ENCODE measurements at places on chromosomes 11 and 22.
A peak's percentile ranks its signal among the peaks of the same experiment; 100 is the strongest.

DNA sequence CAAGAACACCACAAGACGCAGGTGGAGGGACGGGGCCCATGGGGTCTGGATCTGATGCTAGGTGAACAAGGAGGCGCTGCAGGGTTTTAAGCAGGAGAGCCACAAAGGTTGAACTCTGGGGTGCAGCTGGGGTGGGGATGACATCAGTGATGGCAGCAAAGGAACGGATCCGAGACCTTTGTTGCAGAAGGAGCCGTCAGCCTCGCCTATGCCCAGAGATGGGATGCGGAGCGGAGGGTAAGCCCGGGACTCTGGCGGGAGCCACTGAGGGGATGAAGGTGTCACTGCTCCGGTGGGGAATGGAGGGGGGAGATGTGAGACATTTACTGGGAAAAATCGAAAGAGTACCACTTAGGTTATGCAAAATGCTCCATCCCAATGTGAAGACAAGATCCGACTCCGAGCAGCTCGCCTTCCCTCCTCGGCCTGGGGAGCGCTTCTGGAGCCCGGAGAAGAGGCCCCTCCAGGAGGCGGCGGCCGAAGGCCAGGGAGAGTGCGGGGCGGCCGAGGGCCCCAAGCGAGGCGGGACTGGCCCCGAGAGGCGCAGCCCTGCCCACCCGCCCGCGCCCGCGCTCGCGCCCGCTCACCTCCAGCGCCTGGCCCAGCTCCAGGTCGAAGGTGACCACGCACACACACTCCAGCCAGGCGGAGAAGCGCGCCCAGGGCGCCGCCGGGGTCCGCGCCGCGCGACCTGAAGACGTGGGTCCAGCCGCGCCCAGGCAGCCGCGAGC is 422 bp downstream of the DENND6B start:
- no peak overlapping the region for H3K27ac ChIP-seq
- H3K4me1 ChIP-seq = peaks cover 27% of the 10 kb centered on the region
- DNase-seq = no peak
- no peaks in the 10 kb centered on the region for H3K36me3 ChIP-seq
- peak overlapping the region; percentile 69 for H3K4me3 ChIP-seq

GRCh38 chr11:16278273-16278672 is 78.1 kb downstream of the SOX6 start:
- no peak overlapping the region for H3K4me3 ChIP-seq
- no peaks in the 10 kb centered on the region for H3K27me3 ChIP-seq
- DNase-seq = no peak
- H3K4me1 ChIP-seq = no peaks in the 10 kb centered on the region
- no peaks in the 10 kb centered on the region for H3K36me3 ChIP-seq

- H3K4me1 ChIP-seq = peaks cover 14% of the 10 kb centered on the region
- H3K27ac ChIP-seq = no peak overlapping the region
- peak; percentile 42 for DNase-seq
- no peaks in the 10 kb centered on the region for H3K36me3 ChIP-seq
Measured at GRCh38 chr11:119755356-119756071, 26.5 kb upstream of the NECTIN1 start.

GRCh38 chr11:131186629-131187101 is 183.8 kb upstream of the NTM start:
- H3K4me1 ChIP-seq = no peaks in the 10 kb centered on the region
- H3K36me3 ChIP-seq = no peaks in the 10 kb centered on the region
- H3K4me3 ChIP-seq = no peak overlapping the region
- no peaks in the 10 kb centered on the region for H3K27me3 ChIP-seq

DNA sequence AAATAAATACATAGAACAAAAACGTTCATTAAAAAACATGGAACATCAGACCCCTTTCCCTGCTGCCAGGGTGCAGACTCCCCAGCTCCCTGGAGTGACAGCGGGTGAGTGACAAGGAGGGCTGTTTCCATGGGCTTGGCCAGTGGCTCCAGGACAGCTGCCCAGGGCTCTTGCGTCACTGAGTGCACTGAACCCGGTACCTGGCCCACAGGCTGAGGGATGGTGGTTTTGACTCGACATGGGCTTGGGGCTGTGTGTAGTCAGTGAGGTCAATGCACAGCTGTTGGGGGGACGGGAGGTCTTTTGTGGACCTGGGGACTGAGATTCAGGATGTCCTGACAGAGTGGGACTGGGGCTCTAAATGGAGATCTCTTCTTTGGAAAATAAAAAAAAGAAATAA is 142.1 kb upstream of the B3GAT1 start:
- no peaks in the 10 kb centered on the region for H3K27me3 ChIP-seq
- H3K4me1 ChIP-seq = no peaks in the 10 kb centered on the region
- H3K4me3 ChIP-seq = no peak overlapping the region
- H3K36me3 ChIP-seq = no peaks in the 10 kb centered on the region

DNA sequence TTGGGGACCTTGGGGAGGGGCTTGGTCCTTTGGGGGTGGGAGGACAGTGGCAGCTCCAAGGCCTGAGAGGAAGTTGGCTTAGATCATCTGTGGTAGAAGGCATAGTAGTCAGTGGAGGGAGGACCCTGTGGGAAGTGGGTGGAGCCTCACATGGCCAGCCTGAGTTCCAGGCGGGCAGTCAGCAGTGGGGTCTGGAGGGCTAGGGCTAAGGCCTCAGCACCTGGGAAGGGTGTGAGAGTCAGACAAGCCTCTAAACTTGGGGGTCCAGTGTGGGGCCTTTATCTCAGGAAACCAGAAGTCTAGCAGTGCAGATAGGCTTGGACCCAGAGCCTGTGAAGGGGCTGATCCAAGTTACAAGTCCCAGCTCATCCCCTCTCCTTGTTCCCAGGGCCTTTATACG is 4.0 kb downstream of the NLRX1 start:
- DNase-seq = no peak
- H3K27me3 ChIP-seq = no peaks in the 10 kb centered on the region
- peak overlapping the region; percentile 31 for H3K27ac ChIP-seq
- H3K4me1 ChIP-seq = peaks cover 30% of the 10 kb centered on the region

DNA sequence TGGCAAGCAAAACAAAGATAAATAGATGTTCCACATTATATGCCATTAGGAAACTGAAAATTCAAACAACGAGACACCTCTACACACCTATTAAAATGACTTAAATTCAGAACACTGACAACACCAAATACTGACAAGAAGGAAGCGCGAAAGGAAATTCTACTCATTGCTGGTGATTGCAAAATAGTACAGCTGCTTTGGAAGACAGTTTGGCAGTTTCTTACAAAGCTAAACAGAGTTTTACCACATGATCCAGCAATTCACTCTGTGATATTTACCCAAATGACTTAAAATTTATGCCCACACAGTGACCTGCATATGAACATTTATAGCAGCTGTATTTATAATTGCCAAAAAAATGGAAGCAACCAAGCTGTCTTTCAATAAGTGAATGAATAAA is 232.6 kb downstream of the CASP12 start:
- no peak overlapping the region for H3K4me3 ChIP-seq
- no peaks in the 10 kb centered on the region for H3K27me3 ChIP-seq
- H3K36me3 ChIP-seq = no peaks in the 10 kb centered on the region
- H3K4me1 ChIP-seq = no peaks in the 10 kb centered on the region
- no peak for DNase-seq

GRCh38 chr11:81224396-81224795 is 1509.3 kb downstream of the FAM181B start:
- no peak overlapping the region for H3K27ac ChIP-seq
- H3K4me3 ChIP-seq = no peak overlapping the region
- no peaks in the 10 kb centered on the region for H3K27me3 ChIP-seq
- H3K36me3 ChIP-seq = no peaks in the 10 kb centered on the region
- no peaks in the 10 kb centered on the region for H3K4me1 ChIP-seq

GRCh38 chr22:32583921-32584335 is 109.3 kb downstream of the FBXO7 start:
- H3K4me3 ChIP-seq = no peak overlapping the region
- DNase-seq = no peak
- H3K36me3 ChIP-seq = no peaks in the 10 kb centered on the region
- H3K4me1 ChIP-seq = no peaks in the 10 kb centered on the region
- no peak overlapping the region for H3K27ac ChIP-seq
- no peaks in the 10 kb centered on the region for H3K27me3 ChIP-seq

DNA sequence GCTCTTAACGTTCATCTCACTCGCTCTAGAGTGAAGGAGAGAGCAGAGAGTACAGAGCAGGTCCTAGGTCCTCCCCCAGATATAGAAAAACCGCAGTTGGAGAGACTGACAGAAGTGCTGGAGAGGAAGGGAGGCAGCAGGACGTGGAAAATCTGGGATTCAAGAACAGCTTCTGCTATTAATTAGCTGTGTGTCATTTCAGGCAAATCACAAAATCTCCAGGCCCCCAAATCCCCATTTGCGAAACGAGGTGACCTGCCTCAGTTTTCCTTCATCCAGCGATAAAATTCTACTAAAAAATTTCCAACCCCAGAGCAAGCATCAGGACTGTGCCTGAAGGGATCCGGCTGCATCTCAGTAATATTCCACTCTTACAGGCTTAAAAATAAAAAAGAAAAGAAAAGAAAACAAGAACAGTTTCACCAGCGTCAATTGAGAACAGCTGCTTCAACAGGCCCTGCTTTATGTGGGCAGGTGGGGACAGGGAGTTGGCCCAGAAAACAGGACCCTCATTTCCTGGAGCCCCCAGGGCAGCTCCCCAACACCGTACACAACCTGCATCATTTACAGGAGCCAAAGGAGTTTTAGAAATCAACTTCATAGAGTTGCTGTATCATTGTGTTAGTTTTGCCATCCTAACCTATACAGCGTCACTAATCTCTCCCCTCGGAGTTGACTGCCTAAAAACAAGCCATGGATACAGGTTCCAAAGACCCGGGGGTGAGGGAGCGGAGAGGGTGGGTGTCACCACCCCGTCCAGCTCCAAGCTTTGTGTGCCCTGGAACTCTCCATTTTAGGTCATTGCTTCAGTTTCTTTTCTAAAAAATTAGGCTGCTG is 2.3 kb upstream of the MALAT1 start:
- peak overlapping the region; percentile 100 for H3K27ac ChIP-seq
- peaks cover 58% of the 10 kb centered on the region for H3K4me1 ChIP-seq
- H3K4me3 ChIP-seq = peak overlapping the region; percentile 13
- DNase-seq = no peak
- H3K36me3 ChIP-seq = peaks cover 3% of the 10 kb centered on the region
- no peaks in the 10 kb centered on the region for H3K27me3 ChIP-seq

DNA sequence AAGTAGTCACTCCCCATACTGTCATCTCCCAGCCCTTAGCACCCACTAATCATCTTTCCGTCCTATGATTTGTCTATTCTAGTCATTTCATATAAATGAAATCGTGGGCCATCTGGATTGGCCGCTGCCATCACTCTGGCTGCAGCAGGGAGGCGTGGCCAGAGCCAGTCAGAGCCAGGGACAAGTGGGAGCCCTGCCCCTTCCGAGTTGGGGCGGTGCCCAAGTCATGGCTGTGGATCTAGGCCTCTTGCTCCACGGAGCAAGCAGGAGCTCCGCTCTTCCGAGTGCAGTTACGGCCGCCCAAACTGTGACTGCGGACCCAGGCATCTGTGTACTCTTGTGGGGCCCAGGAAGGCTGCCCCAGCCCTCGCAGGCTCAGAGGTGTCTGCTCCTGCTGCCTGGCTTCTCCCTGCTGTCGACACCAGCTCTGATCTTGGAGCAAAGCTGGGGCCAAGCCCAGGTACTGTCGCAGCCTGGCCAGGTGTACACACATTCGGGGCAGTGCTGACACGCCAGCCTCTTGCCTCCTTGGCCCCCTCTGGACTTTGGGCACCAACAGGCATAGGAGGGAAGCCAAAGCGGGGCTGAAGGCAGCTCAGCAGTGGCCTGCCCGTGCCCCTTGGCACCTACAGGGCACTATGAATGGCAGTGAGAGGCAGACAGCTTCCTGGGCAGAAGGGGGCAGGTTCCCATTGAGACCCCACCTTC is 8.4 kb downstream of the MRPL48 start:
- H3K36me3 ChIP-seq = peaks cover 6% of the 10 kb centered on the region
- H3K27ac ChIP-seq = no peak overlapping the region

GRCh38 chr22:36773935-36774334 is 2.0 kb downstream of the IFT27 start:
- H3K4me3 ChIP-seq = no peak overlapping the region
- H3K27me3 ChIP-seq = no peaks in the 10 kb centered on the region
- peaks cover 28% of the 10 kb centered on the region for H3K4me1 ChIP-seq
- H3K27ac ChIP-seq = no peak overlapping the region

GRCh38 chr22:26304730-26305129 is 124.3 kb upstream of the ASPHD2 start:
- DNase-seq = no peak
- no peak overlapping the region for H3K4me3 ChIP-seq
- H3K36me3 ChIP-seq = no peaks in the 10 kb centered on the region
- no peaks in the 10 kb centered on the region for H3K4me1 ChIP-seq

DNA sequence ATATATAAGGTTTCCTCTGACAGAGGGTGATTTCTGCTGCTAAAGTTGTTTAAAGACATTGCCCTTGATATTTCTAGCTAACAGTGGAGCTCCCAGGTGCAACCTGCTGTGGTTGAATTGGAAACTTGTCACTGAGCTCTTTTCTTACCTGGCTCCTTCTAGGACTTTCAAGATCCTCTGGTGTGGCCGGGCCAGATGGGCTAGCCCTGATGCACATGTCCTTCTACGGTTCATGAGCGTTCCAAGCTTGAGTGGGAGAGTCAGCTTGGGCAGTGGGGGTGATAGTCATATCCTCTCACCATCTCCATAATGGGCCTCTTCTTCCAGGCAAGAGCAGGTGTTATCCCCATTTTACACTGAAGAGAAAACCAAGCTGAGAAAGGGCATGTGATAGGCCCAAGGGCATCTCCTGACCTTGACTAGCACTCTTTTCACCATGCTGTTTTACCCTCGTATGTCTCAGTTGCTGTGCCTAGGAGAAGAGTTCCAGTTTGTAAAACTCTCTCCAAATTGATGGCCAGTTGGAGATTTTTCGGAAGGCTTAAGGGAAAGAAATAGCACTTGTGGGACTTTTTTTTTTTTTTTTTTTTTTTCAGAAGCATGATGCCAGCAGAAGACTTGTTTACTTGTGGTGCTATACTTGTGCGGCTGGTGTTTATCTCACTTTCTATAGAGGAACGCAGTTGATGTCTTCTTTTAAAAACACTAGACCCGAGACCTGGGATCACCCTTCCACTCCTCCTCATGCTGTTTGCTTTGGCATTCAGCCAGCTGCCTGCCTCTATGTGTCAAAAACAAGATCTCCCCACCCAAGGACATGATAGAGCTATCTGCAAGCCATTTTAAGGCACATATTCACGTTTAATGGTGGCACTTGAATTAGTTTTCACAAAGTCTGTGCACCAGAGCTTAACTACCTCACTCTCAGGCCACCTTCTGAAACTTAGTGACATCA is 32.6 kb downstream of the TEAD1 start:
- H3K36me3 ChIP-seq = no peaks in the 10 kb centered on the region
- H3K27ac ChIP-seq = no peak overlapping the region
- H3K4me1 ChIP-seq = no peaks in the 10 kb centered on the region
- no peak for DNase-seq
- H3K4me3 ChIP-seq = no peak overlapping the region

GRCh38 chr11:112597286-112597790 is 336.7 kb upstream of the PLET1 start:
- H3K27ac ChIP-seq = no peak overlapping the region
- no peaks in the 10 kb centered on the region for H3K27me3 ChIP-seq
- H3K4me1 ChIP-seq = peaks cover 14% of the 10 kb centered on the region
- H3K36me3 ChIP-seq = no peaks in the 10 kb centered on the region
